ENCODE measurements at places on chromosomes 4 and X.

- DNase-seq, result no peak
Observed at GRCh38 chrX:141632124-141632523, 42.6 kb downstream of the SPANXA2 start.

GRCh38 chr4:56828784-56829535 is 7.5 kb upstream of the SPINK2 start:
- no peak for DNase-seq

DNA sequence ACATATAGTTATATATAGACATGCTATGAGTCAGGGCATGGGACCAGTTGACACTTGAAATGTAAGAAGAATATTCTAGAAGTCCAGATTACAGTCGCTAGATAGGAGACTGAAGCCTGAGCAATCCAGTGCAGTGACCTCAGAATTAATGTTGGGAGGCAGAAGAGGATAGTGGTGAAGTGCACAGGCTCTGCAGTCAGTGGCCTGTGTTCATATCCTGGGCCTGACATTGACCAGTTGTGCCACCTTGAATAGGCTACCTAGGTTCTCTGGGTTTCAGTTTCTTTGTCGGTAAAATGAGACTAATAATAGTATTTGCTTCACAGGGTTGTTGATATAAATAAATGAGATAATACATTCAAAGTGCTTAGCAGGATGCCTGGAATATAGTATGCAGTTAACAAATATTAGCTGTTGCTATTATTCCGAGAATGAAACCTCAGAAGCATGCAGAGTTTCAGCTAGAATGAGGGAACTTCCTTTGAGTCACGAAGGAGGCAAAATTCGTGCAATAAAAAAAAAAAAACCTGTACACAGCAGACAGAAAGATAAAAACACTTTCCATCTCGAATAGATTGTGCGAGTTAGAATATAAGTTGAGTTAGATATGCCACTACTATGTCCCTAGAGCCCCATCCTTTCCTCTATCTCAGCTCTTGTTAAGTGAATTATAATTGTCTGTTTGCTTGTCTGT is 4.0 kb upstream of the SH2D1A start:
- no peak for DNase-seq

DNA sequence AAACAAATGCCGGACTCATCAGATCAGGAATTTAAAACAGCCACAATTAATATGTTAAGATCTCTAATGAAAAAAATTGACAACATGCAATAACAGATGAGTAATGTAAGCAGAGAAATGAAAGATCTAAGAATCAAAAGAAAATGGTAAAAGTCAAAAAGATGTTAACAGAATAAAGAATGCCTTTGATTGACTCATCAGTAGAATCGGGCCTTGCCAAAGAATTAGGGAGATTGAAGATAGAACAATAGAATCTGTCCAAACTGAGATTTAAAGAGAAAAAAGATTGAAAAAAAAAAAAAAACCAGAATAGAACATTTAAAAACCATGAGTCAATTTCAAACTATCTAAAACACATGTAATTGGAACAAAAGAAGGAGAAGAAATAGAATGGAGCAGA is 25.9 kb upstream of the GUCY1A1 start:
- DNase-seq, result no peak

DNA sequence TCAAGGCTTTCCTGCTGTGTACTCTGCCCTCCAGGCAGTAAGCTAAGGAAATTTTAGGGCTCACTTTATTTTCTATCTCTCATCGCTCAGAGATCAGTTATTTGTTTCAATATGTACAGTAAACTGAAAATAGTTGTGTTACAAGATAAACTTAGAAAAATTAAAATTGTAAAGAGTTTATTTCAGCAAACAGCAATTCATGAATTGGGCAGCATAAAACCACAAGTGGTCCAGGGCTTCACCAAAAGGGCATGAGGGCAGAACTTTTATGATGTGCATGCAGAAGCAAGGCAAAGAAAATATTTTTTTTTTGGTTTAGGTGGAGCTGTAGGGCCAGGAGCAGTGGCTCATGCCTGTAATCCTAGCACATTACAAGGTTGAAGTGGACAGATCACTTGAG is 20.1 kb upstream of the MAGEA11 start:
- no peak for DNase-seq

DNA sequence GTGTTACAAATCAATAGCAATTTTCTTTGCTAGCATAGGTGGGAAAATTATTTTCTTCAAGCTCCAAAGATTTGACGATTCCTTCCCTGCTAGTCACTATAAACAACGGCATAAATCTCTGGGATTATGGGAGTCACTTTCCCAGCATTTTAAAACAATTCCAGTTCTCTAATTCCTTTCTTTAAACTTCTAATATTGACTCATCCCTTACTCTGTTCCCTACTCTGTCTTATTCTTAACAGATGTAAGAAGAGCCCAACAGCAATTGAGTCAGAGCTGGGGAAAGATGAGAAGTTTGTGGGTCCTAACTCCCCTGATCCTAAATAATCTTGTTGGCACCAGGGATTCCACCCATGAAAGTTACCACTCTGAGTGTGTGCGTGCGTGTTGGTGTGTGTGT is 47.4 kb upstream of the IL21 start:
- DNase-seq, result no peak

DNA sequence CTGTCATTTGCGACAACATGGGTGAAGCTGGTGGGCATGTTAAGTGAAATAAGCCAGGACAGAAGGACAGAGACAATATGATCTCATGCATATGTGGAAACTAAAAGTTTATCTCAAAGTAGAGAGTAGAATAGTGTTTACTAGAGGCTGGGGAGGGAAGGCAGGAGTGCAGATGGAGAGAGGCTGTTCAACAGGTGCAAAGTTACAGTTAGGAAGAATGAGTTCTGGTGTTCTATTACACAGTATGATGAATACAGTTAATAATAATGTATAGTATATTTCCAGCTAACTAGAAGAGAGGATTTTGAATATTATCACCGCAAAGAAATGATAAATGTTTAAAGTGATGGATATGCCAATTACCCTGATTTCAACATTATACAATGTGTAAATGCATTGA is 69.8 kb downstream of the FBXL5 start:
- DNase-seq, result no peak

DNA sequence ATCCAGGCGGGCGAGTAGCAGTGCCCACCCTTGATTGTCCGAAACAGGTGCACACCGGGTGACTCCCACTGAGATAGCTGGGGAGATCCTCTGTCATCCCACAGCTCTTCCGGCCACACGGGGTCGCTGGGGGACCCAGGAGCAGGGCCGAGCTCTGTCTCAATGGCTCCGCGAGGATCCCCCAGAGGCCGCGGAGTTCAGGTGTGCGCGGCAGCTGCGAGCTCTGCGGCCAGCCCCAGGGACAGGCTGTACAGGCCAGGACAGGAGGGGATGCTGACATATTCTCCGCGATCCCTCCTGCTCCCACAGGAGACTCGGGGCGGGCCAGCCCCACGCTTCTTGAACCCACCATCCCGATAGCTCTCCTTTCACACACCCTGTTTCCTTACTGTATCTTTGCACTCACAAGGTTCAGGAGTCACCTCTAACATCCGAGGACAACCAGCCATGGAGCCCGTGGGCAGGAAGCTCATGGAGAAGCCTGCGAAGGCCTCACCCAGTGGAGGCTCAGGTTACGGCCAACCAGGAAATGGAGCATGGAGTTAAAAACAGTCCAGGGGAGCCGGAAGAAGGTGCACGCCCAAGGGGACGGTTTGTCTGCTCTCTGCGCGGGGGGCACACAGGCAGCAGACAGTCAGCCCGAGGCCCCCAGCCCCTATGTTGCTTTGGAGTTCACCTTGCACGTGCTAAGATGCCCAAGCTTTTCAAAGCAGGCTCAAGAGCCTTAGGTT is 77.9 kb upstream of the AMELX start:
- no peak for DNase-seq

GRCh38 chr4:7103031-7103606 is 35.3 kb upstream of the GRPEL1 start:
- DNase-seq, result no peak

DNA sequence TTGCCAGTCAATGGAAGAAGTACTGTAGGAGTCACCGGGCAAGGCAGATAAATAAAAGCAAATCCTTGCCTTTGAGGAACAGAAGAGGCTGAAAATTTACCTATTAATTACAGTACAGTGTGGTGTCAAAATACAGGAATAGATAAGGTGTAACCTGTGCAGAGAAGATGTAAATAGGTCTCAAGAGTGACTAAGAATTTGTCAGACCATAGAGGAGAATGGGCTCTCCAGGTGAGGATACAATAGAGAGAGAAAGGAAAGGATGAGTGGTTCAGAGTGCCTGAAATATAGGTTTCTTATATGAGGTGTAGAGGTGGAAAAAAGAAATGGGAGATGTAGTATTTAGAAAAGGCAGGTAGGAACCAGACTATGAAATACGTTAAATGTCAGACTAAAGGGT is 801 bp upstream of the ZC4H2 start:
- DNase-seq, result no peak

DNA sequence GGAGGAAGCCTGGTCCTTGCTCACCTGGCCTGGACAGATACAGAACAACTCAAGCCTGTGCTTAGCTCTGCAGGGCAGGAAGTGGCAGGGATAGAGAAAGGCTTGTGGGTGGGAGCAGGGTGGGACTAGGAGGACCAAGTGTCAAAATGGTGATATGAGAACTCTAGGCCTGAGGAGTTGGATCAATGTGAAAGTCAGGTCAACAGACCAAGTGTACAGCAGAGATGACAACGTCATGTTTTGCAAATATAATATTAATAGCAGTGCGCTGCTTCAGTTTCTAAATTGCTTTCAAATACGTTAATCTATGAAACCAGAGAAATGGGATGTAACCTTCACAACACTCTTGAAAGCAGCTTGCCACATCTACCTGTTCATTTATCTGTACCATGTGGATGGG is 114.2 kb upstream of the MAP3K15 start:
- DNase-seq, result no peak

DNA sequence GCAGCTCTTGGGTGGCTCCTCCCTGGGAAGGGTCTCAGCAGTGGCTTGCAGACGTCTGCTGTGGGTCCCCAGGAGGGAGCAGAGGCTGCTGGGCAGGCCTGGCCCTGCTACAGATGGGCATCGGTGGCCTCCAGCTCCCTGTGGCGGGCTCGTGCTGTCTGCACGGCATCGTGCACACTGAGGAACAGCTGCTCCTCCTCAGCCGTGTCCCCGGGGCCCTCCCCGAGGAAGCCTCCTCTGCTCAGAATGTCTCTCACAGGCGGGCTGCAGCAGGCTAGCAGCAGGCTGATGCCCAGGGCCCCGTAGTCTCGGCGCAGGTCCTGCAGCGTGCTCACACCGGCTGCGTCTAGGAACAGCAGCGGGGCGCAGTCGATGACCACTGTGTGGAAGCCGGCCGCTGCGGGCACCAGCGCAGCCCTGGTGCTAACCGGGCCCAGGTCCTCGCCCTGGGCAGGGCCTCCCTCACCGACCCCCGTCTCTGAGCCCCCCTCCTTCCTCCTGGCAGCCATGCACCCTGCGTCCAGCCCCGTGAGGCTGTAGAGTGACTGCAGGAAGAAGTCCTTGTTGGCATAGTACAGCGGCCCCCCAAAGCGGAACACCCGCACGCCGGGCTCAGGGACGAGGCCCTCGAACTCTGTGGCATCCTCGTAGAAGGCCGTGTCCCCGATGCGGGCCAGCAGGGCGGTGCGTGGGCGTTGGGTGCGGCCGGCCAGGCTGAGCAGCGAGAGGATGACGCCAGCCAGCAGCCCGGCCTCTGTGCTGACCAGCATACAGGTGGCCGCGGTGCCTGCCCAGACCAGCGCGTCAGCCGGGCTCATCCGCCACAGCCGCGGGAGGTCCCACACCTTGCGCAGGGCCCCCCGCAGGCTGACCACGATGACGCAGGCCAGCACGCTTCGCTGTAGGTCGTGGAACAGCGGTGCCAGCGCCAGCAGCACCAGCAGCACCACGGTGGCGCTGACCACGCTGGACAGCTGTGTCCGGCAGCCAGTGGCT is 2.2 kb downstream of the IDUA start:
- no peak for DNase-seq

DNA sequence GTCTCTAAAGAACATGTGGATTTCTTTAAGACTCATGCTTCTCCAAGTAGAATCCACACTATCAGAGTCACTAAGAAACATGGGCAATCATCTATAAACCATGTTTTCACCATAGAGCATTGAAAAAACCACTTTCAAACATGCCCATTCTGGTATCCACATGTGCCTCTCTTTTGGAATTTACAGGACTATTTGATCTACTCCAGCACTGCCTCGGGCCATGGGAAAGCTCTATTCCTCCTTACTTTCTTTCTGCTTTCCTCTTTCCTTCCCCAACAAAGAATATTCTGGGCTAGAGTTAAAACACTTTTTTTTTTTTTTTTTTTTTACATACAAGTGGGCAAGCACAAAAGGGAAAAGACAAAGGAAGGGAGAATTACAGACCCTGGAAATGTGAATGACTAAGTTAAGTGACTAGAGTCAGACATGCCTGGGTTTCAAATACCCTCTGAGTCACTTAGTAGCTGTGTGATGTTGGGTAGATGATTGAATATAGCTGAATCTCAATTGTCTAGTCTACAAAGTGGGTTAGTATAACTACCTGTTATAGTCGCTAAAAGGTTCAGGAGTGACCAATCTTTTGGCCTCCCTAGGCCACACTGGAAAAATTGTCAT is 847.7 kb upstream of the INTU start:
- DNase-seq, result no peak

GRCh38 chrX:120731386-120731785 is 101.5 kb upstream of the C1GALT1C1 start:
- no peak for DNase-seq

- no peak for DNase-seq
Observed at GRCh38 chr4:2722033-2722432, 34.1 kb downstream of the TNIP2 start.

GRCh38 chr4:19883841-19884240 is 367.9 kb upstream of the SLIT2 start:
- DNase-seq, result no peak

- DNase-seq, result no peak
Observed at GRCh38 chr4:146108756-146109155, 66.8 kb upstream of the LSM6 start.

DNA sequence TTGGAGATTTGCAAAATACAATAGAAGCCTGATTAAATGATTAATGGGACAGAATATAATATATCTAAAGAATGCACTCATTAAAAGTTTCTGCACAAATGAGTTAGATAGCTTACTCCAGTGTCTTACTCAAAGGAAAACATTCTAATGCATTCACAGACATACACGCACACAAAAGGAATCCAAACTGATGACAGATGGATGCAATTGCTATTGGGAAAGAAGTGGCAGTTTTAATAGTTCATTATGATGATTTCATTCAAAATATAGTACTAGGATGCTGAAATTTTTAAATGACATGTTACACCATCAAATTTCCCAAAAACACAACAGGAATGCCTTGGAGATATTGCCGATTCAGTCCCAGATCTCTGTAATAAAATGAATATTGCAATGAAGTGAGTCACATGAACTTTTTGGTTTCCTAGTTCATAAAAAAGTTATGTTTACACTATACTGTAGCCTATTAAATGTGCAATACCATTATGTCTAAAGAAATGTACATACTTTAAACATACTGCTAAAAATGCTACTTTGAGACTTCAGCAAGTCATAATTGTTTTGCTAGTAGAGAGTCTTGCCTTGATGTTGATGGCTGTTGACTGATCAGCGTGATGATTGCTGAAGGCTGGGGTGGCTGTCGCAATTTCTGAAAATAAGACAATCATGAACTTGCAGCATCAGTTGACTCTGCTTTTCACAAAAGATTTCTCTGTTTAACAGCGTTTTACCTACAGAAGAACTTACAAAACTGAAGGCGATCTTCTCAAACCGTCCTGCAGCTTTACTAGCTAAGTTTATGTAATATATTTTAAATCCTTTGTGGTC is 45.6 kb downstream of the BBS12 start:
- DNase-seq, result no peak

- DNase-seq, result no peak
Observed at GRCh38 chrX:21932292-21933002, 8.1 kb upstream of the SMS start.

All from cortex of kidney (tissue), 1 donor.